Fibroblast of skin of back (primary cell): ENCODE measurements at places on chromosomes 12 and 14.

GRCh38 chr12:76936275-76937193 lies 57.7 kb upstream of the CSRP2 start:
- DNase-seq: no peak

- no peak for DNase-seq
Observed at GRCh38 chr14:35504260-35504659, 29.7 kb upstream of the INSM2 start.

- no peak for DNase-seq
Observed at GRCh38 chr14:28742171-28742846, 24.3 kb upstream of the FOXG1 start.

- peak; percentile 49 for DNase-seq
Observed at GRCh38 chr12:87814625-87815024, 214.6 kb downstream of the C12orf50 start.

DNA sequence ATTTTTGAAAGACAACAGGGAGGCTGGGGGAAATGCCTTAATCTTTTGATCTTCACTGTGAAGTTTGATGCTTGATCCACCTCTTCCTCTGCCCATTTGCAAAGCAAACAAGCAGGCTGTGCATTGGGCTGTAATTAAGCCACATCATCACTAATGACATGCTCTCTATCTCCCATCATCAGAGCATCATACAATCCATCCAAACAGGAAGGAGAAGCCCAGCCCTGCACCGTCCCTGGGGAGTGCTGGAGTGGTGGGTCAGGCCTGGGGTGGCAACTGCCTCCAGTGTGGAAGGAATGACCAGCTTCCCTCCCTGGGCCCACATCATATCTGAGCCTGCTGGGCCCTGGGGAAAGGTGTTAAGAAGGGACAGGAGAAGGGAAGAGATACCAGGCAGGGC lies 6.9 kb upstream of the KRT74 start:
- DNase-seq: peak; percentile 5

- DNase-seq: peak; percentile 18
Observed at GRCh38 chr12:69007855-69008351, 74.9 kb upstream of the CPM start.
